ENCODE measurements at places on chromosomes 7 and 10. TPM values are rescaled to one million over a fixed set of nuclear protein-coding genes. Genes with fewer than 3 reads are reported as not detected.

- DNase-seq: no peak
Observed at GRCh38 chr10:126208726-126209302, 179.5 kb downstream of the ADAM12 start.

- no peak for DNase-seq
Observed at GRCh38 chr7:69367780-69368179, 230.5 kb upstream of the AUTS2 start.

DNA sequence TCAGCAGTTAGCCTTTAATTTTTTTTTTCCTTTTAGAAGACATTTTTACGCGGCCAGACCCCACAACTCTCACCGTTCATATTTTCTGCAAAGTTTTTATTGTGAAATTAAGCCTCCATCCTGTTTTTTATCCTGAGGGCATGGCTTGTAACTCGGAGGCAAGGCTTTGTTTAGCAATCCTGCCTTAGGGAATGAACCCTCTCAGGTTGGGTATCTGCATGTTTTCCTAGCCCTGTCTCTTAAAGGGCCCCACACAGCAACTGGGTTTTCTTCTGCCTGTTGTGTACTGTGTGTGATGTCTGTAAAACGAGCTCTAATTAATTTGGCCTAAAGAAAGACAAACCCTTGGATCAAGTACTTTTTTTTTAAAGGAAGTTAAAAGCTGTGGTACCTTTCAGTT, 130.2 kb upstream of the COBL start:
- DNase-seq: no peak

DNA sequence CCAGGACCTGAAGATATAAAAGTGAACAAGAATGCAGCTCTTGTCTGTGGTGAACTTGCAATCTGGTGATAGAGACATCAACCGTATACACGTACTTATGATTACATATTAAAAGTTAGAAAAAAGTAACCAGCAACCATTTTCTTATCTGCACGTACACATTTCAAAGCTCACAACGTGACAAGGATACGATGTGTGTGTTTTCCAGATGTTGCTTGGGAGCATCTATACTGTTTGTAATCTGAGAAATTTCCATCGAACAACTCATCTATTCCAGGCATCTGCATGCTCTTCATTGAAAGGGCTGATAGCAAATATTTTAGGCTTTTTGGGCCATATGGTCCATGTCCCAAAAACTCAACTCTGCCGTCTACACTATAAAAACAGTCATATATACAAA, 23.3 kb downstream of the MALRD1 start:
- DNase-seq: no peak

GRCh38 chr10:70588255-70588654, 14.3 kb downstream of the PRF1 start:
- peak; percentile 27 for DNase-seq

DNA sequence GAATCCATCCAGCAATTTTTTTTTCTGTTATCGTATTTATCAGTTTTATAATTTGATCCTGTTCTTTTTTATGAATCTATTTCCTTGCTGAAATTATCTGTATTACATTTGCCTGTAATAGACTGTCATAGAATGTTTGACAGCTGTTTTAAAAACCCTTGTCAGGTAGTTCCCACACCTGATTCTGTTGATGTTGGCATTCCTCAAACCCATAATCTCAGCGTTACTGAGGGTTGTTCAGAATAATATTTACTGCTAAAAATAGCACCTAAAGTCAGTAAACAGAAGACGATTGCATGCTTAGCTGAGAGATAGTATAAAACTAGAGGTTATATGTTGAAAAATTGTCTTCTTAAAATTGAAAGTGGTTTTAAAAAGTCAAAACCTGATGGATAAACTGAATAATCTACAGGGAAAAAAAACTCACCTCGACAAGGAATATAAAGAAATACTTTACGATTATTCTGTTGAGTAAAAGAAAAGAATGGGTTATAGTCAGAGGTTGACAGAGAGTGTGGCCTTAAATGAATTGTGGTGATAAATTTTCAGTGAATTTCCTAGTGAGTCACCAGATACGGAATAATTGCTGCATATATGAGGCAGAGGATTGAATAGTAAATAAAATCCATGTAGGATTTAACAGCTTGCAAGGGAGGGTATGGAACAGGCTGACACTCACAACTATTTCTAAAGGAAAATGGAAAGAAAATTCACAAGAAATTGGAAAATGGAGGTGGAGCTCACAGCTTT, 824.1 kb upstream of the IGFBP3 start:
- no peak for DNase-seq

GRCh38 chr10:71603150-71603549, 116.4 kb downstream of the C10orf105 start:
- DNase-seq: no peak

DNA sequence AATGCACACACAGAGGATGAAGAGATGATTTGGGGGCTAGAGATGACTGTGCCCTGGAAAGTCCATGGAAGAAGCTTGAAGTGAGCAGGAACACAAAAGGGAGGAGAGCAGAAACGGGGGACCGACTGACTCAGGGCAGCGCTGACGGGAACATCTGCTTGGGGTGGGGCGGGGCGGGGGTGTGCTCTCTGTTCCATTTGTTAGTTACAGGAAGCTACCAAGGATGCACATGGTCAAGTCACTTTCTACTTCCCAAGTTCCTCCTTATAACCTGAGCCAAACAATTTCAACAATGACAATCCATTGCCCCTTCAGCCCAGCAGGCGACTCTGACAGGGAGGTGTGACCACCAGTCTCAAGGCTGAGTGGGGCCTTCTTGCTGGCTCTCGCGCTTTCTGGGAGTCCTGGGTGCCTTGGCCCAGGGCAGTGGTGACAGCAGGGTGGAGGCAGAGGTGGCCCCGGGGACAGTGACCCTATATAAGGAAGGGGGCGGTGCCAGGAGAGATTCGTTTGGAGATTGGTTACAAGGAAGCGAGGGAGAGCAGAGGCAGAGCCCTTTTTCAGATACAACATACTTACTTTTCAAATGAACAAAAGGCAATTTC, 39.6 kb downstream of the CLEC2L start:
- DNase-seq: peak; percentile 75

- no peak for DNase-seq
Observed at GRCh38 chr7:120996988-120997345, 8.5 kb downstream of the CPED1 start.

DNA sequence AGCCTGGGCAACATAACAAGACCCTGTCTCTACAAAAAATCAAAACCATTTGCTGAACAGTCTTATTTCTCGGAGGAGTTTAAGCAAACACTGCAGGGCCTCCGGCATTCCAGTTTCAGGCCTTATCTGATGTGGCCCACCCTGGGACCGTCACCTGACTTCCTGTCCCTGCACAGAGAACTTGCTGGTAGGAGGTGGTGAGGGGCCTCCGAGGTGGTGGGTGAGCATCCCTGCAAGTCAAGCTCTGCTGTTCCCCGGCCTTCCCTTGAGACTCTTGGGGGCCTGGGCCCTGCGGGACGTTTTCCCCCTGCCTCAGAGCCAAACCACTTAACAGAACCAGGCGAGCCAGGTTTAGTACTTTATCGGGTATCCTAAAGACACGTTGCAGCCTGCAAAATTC, 44.5 kb upstream of the AP5Z1 start:
- no peak for DNase-seq

GRCh38 chr10:287814-288213, 152.6 kb downstream of the ZMYND11 start:
- DNase-seq: no peak

DNA sequence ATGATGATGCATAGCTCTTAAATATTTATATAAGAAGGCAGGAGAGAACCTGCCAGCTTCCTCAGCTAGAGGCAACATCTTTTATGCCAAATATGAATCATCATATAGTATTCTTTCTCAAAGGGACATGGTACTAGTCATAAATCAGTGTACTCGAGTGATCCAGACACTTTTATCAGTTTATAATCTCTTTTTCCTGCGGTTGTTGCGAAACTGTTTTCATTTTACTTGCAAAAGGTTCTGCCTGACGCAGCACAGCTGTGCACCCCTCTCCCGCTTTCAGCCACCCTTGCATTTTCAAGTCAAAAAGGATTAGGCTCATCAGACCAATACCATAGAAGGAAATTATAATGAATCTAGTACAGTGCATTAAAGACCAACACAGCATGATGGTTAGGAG, 332.3 kb upstream of the PRKCQ start:
- DNase-seq: no peak

GRCh38 chr7:54788664-54789063, 29.7 kb upstream of the SEC61G start:
- DNase-seq: no peak

GRCh38 chr10:48205918-48206317, 68.6 kb downstream of the FRMPD2 start:
- DNase-seq: no peak

GRCh38 chr7:44470135-44470479, 20.4 kb downstream of the NUDCD3 start:
- no peak for DNase-seq

GRCh38 chr10:110151467-110151866, 55.9 kb upstream of the MXI1 start:
- no peak for DNase-seq

GRCh38 chr10:97006364-97006763, 174.3 kb downstream of the LCOR start:
- no peak for DNase-seq

- no peak for DNase-seq
Observed at GRCh38 chr7:149529136-149529718, 31.6 kb upstream of the ZNF746 start.

GRCh38 chr7:44150966-44151941, 10.1 kb upstream of the MYL7 start:
- DNase-seq: peak; percentile 68

DNA sequence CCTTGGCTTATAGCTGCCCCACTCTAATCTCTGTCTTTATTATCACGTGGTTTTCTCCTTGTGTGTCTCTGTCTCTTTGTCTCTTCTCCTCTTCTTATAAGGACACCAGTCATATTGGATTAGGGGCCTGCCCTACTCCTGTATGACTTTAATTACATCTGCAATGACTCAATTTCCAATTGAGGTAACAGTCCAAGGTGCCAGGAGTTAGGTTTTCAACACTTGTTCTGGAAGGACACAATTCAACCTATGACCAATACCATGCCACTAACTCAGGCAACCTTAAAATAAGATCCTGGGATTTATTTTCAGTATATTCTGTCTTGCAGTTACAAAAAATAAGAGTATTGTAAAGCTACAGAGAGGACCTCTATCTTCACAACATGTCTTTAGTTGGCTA, 21.6 kb upstream of the MET start:
- no peak for DNase-seq

DNA sequence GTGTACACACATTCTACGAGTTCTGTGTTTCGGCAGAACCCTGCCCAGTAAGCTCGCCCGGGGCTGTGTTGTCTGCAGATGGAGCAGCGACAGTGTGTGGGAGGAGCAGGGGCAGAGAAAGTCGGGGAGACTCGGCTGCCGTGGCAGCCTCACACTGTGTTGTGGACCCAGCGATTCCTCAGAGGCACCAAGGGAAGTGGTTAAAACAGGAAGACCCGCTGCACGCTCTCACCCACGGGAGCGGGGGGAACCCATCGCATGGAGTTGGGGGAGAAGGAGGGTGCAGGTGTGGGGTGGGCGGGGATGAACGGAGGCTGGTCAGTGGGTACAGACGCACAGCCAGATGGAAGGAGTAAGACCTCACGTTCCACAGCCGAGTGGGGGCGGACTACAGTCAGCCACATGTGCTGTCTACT, 250.2 kb downstream of the ELFN1 start:
- no peak for DNase-seq

DNA sequence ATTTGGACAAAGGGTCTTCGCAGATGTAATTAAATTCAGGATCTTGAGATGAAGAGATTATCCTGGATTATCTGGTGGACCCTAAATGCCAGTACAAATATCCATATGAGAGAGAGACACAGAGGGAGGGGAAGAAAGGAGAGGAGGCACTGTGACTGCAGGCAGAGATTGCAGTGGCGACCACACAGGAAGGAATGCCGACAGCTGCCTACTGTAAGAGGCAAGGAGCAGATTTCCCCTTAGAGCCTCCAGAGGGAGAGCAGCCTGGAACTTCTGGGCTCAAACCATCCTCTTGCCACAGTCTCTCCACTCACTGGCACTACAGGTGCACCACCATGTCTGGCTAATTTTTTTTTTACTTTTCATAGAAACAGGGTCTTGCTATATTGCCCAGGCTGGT, 152.3 kb downstream of the SDK1 start:
- DNase-seq: no peak

Gene ABCB1
- polyA plus RNA-seq: 3.3 TPM

Gene CC2D2B
- 0.13 TPM for polyA plus RNA-seq

Gene BAG3
- 16.3 TPM for polyA plus RNA-seq

Gene NXPH1
- polyA plus RNA-seq: not detected

Gene TMEM270
- polyA plus RNA-seq: not detected

Gene DPP6
- not detected for polyA plus RNA-seq

Gene ACSM6
- polyA plus RNA-seq: not detected

Gene PRDX3
- polyA plus RNA-seq: 158 TPM
